ENCODE measurements at places on chromosomes 16 and 17.

- no peak for DNase-seq
Observed at GRCh38 chr16:67530013-67530939, 1.6 kb downstream of the RIPOR1 start.

DNA sequence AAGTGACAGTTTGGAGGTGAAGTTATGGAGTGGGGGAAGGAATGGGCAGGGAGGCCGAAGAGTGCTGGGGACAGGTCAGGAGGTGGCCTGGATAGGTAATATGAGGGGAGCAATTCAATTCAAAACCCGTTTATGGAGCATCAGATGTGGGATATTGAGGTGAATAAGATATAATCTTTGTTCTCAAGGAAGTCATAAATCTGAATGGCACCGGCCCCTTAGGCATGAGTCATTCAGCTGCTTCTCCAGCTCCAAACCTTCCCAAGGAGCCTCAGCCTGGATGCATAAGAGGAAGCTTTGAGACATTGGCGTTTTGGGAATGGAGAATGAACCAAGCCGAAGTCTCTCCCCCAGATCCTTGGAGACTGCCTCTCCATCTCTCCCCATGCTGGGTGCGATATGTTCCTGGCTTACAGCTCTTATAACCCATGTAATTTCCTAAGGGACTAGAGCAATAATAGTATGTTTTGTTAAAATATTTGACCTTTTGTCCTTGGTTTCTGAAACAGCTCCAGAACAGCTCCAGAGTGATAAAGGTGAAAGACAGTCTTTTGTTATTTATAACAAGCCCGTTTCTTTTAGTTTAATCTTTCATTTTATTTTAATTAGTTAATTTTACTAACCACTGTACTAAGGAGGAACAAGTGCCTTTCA lies 1.7 kb downstream of the TUBG2 start:
- no peak for DNase-seq

- DNase-seq = no peak
Observed at GRCh38 chr17:64319531-64319930, 56.5 kb upstream of the TEX2 start.

- no peak for DNase-seq
Observed at GRCh38 chr16:27792486-27793248, 242.7 kb downstream of the KATNIP start.

GRCh38 chr16:85696781-85697180 lies 8.0 kb upstream of the GINS2 start:
- no peak for DNase-seq

DNA sequence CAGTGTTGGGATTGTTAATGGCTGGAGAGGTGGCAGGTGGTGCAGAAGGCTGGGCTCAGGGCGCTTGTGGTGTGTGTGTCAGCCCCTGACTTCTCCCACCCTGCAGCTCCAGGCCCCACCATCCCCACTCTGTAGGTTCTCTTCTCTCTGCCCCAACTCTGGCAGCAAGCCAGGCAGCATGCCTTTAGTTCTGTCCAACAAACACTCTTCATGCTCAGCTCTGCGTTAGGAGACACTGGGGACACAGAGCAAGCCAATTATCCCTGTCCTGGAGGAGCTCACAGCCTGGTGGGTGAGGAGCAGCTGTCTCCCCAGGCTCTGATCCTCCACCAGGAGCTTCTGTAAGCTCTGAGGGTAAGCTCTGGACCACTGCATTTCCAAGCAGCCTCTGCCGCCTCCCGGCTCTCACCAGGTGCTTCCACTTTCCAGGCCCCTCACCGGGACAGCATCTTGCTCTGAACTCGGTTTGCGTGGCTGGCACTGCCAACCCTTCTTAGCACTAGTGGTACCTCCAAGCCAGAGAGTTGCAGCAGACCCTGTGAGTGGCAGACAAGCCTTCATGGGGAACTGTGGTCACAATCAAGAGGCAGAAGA lies 34.3 kb upstream of the WSCD1 start:
- DNase-seq = no peak
